Inflammatory macrophage (primary cell): ENCODE measurements at places on chromosomes 11 and 22.

DNA sequence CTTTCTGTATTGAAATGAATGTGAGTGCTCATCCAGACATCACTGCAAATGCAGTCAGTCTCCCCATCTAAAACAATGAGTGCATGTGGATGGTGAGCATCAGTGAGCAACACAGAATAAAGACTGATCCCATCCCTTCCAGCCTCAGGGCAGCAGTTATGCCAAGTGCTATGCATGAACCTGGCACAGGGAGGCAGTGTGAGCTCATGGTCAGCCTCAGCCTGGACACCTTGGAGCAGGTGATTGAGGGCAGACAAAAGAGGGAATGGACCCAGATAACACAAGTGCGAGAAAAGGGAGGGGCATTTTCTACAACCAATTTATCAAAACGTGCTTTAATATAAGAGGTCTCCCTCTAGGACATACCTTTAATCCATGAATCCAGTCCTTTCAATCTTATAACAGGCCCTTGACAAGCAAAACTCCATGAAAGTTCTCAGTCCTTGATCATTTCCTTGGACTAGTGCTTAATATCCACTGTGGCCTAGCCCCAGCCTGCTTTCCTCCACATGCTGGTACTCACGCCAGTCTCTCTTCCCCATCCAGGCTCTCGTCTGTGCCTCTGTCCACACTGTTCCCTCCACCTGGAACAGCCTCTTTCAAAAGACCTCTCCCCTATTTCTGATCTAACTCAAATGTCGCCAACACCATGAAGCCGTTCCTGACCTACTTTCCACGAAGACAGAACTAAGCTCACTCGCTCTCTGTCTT, 50.5 kb upstream of the LRRC55 start:
- no peak for DNase-seq

GRCh38 chr11:112465433-112466024, 204.9 kb upstream of the PLET1 start:
- no peak for DNase-seq

- DNase-seq: no peak
Observed at GRCh38 chr11:1307998-1308742, 1.3 kb downstream of the TOLLIP start.

DNA sequence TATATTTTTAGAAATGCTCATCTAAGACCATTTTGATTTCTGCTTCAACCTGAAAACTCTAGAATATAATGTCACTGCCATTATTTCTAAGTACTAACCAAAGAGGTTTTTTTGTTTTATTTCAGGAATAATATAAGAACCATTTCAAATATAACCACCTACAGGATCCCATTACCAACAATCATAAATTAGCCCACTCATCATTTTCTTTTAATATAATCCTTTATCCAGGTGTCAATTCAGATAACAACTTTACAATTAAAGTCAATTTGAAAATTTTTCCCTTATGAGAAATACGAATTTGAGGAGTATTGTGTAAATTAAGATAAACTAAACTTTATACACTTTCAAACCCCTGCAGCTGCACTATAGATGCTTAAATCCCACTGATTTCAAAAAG, 1043.0 kb upstream of the CNTN5 start:
- no peak for DNase-seq

DNA sequence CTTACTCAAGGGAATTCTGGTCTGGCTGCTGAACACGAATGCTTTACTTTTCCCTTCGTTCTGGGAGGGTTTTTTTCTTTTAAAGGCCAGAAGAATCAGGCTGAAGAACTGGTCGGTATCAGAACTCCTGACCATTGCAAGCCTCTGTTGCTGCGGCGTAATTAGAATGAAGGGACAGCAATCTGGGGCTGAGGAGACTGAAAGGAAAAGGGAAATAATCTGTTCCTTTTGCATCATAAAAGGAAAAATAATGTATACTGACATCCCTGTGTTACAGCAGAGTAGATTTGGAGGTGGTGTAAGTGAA, 670 bp downstream of the SC5D start:
- peak; percentile 7 for DNase-seq

- no peak for DNase-seq
Observed at GRCh38 chr22:37672206-37672919, 3.1 kb upstream of the LGALS1 start.

DNA sequence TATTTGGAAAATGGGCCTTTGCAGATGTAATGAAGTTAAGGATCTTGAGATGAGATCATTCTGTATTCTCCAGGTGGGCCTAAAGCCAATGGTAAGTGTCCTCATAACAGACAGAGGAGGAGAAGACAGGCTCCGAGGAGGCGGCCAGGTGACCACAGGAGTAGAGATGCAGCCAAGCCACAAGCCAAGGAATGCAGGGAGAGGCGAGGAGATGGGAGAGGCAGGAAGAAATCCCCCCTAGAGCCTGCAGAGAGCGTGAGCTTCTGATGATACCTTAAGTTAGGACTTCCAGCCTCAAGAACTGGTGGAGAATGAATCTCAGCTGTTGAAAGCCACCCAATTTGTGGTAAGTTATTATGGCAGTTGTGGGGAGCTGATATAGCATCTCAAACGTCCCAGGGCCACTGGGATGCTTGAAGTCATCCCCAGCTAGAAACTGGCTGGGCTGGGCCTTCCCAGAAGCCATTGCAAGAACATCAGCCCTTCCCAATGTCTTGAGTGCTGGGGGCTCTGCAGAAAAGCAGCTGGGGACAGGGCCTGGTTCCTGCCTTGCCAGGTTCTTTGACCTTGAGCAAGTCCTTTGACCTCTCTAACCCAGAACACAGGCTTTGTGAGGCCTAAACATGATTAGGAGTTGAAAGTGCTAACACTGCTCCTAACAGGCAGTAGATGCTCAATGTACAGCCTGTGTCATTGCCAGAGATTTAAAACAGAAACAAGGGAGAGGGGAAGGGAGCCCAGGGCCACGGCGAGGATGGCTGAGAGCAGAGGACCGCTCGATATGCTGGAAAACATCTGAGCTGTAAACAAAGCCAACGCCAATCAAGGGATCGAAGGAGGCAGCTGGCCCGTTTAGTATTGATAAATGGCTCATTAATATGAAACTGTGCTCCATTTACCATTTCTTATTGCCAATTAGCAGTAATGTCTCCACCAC, 632.3 kb downstream of the TBC1D22A start:
- no peak for DNase-seq

GRCh38 chr11:119816660-119817059, 87.7 kb upstream of the NECTIN1 start:
- no peak for DNase-seq

DNA sequence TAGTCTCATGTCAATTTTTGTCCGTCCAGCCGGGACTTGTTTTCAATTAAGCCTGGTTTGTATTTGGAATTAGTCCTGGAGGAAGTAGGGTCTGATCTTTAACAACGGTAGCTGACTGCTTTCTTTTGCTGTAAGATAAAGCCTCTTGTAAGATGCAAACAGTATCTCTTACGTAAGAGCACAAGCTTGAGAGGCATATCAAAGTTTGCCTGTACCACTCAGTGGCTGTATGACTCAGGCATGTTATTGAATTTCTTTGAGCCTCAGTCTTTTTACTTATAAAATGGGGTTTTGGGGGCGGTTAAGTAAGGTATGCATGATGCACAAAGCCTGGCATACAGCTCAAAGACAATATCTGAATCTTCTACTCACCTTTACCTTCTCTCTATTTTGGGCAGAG, 198.4 kb upstream of the NARS2 start:
- DNase-seq: no peak

GRCh38 chr11:121452609-121453150, at the start of gene SORL1-AS1:
SORL1-AS1 (minus strand) TSS chr11:121452967.
- DNase-seq: no peak

DNA sequence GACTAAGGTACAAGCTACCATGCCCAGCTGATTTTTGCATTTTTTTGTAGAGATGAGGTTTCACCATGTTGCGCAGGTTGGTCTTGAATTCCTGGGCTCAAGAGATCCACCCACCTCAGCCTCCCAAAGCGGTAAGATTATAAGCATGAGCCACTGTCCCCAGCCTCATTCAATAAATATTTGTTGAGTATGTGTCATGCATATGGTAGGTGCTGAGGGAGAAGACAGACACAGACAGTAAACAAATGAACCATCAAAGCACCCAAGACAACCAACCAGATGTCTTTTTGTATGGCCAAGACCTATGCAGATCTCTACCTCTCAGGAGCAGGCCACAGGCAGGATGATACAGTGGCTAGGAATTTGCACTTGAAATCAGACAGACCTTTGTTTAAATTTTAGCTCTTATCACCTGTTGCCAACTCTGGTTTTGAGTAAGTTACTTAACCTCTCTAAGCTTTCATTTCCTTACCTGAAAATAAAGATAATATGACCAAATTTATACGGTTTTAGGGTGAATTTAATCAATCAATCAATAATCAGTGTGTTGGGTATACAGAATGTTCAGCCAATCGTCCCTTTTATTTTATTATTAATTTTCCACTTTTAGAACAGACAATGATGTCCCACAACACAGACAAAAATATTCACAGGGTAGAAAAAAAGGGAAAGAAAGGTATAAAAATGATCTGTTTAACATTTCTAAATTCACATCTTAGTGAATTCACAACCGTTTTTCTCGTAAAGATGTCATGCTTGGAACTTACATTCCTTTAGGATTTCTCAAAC, 128.2 kb downstream of the SGSM3 start:
- DNase-seq: no peak

DNA sequence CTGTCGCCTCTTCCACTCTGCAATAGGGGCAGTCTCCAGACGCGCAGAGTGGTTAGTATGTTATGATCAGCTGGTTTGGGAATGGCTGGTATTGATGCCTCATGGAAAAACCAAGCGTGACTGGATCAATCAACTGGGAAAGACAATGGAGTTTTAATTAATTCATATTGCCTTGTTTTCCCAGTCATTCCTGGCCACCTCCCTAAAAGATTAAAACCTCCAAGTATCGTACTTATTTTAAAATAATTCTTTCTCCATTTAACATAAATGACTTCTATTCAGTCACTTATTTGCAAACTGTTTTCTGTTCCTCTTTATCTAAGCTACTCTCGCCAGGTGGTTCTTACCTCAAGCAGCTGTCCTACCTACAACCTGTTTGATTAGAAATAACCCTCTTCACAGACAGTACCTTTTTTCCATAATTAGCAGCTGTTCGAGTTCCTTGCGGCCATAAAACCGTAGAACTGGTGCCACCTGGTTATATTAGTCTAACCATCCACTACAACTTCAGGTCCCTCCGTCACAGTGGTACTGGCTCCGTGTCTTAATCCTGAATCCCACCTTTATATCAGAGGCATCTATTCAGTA, 898 bp downstream of the ZNF215 start:
- no peak for DNase-seq

DNA sequence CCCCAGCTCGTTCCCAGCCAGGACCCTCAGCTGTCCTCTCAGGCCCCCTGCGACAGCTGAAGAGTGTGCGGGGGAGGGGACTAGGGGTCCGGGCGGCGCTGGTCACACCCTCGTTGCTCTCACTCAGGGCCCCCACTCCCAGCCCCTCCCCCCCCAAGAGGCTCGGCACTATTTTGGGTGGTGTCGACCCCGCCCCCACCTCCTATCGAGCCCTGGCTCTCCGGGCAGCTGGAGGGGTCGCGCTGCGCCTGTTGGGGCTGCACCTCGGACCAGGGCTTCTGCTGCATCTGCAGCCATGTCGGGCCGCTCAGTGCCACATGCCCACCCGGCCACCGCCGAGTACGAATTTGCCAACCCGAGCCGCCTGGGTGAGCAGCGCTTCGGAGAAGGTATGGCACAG, at the start of gene HSPB2:
Gene HSPB2, plus strand, starts transcription at position 200 of the 400 bp plus-strand sequence. Its CDS starts 96 bp downstream, at position 296.
- DNase-seq: no peak

DNA sequence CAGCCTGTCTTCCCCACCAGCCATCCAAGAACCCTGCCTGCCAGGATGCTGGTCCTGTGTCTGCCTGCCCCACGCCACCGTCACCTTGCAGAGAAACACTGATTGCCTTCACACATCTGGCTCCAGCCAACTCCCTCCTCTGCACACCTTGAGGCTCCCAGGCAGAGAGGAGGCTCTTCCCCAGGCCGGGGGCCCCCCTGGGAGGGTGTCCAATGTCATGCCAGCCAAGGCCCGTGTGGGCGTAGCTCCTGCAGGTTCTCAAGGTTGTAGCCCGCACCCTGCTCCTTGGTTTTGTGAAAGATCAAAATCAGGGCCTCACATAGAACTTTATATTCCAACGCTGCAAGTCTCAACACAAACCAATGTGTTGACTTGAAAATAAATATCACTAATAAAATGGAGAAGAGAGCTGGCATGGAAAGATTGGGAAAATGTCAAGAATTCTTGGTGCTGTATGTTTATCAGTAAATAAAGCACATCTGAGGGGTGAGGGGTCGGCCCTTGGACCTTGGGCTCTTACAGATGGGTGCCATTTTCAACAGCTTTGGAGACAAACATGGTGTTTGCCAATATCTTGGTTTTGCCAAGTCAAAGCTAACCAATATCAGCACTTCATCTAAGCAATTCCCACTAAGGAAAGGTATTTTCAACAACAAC, 6.7 kb upstream of the PPARA start:
- DNase-seq: no peak

- DNase-seq: peak; percentile 14
Observed at GRCh38 chr11:95924414-95924760, 480 bp upstream of the MTMR2 start.

- DNase-seq: no peak
Observed at GRCh38 chr22:44597616-44598015, 99.6 kb upstream of the RTL6 start.

GRCh38 chr22:44648085-44648820, 53.8 kb upstream of the PRR5 start:
- DNase-seq: no peak

- no peak for DNase-seq
Observed at GRCh38 chr22:43734370-43735150, 77.5 kb downstream of the EFCAB6 start.

- DNase-seq: no peak
Observed at GRCh38 chr22:25833091-25833490, 91.1 kb downstream of the MYO18B start.

DNA sequence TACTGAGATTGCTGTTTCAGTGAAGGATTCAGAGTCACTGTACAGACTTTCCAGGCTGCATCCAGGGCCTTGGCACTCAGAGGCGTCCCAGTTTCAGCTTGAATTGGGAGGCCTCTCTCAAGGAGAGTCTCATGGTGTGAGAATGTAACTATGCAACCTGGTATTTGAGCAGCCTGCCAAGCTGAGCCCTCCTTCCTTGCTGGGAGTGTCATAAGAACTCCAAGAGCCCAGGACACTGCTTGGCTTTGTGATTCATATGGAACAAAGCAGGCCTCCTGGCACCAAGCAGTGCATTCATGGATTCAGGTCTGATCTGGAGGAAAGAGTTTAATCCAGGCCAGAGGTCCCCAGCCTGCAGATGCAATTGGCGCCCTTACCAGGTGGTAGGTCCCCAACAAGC, 171.7 kb downstream of the DBX1 start:
- no peak for DNase-seq

DNA sequence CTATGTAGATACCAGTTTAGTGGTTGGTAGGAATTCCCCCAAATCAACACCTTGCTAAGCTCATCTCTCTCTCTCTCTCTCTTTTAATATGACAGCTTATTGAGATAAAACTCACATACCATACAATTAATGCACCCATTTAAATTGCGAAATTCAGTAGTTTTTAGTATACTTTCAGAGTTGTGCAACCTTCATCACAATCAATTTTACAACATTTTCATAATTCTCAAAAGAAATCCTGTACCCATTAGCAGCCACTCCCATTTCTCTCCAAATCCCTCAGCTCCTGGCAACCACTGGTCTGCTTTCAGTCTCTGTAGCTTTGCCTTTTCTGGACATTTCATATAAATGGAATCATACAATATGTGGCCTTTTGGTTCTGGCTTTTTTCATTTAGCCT, 13.3 kb downstream of the NNMT start:
- no peak for DNase-seq
